Activated T-helper 1 cell treated with anti-CD3 and anti-CD28 coated beads, Interleukin-2, amount 50 U/mL, for 16 hours (primary cell): ENCODE measurements at places on chromosomes 2 and 18.

DNA sequence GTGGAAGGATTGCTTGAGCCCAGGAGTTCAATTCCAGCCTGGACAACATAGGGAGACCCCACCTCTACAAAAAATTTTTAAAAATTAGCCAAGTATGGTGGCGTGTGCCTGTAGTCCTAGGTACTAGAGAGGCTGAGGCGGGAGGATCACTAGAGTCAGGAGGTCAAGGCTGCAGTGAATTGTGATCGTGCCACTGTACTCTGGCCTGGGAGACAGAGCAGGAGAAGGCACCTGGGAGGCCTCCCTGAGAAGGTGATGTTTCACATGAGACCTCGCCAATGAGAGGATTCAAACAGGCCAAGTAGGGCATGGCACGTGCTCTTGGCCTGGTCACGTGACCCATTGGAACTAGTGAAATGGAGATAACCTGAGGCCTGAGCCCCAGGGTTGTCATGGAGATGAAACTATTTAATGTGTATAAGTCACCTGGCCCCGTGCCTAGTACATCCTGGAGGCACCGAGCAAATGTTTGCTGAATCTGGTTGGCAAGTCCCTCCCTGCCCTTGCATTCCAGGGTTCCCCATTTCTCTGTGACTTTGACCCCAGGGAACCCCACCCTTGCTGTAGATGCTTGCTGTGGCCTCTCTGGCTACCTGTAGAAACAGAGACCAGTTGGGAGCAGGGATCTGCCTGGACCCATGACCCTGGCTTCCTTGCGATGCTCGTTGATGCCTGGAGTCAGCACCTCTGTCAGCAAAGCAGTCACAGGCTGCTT, 26.1 kb upstream of the ROCK2 start:
- no peak for DNase-seq

GRCh38 chr18:31723990-31724711, 36.5 kb downstream of the SLC25A52 start:
- DNase-seq = no peak

DNA sequence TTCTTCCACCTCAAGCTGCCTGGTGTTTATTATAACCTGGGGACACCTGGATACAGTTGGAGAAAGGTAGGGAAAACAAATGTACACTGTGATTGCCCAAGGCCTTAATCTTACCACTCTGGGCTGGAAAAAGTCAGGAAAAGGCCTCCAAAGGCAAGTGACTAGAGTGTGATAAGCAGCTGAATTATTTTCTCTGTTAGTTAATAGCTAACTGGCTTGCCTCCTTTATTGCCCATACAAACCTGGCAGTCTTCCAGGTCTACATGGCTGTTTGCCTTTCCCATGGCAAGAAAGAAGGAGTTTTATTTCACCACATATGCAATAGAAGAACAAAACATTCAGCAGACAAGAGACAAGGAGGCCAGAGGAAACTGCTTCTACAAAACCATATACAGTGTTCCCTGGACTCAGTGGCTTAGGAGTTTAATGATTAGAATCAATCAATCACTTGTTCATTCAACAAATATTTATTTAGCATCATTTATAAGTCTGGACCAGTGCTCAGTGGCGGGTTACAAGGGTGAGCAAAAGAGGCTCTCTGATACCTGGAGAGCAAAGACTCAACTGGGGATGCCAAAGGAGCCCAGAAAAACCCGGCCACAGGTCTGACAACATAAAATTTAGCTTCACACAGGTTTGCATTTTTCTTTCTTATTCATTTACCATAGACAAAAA, 27.5 kb upstream of the SUCLG1 start:
- DNase-seq = no peak

- no peak for DNase-seq
Observed at GRCh38 chr2:180660207-180660606, 320.2 kb upstream of the UBE2E3 start.

GRCh38 chr2:172673056-172673683, 62.5 kb upstream of the RAPGEF4 start:
- DNase-seq = no peak

DNA sequence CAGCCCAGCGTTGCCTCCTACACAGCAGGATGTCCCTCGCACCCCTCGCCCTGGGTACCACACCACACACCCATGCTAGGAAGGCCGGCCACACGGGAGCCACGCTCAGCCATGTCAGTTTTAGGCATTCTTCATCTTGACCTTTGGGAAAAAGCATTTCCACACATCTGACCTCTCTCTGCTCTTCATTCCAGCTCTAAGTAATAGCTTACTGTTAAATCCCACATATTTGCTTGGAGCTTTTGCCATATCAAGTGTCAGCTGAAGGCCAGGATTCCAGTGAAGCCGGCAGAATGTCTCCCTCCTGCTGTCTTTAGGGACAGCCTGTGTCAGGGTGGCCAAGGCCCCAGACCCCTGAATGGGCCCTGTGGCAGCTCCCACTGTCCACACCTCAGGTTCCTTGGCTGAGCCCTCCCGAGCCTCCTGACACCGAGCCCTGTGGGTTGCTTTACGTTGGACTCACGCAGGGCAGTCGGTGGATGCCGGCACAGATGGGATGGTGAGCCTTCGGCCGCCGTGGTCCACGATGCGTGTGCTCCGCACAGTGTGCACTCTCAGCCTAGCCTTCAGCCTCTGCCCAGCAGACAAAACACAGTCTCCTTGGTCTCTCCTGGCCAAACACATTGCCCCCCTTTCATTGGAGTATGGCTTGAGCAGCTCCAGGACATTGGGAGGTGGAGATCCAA, 202.0 kb downstream of the SEPTIN10 start:
- no peak for DNase-seq
